WERI-Rb-1 (cell line): ENCODE measurements at places on chromosomes 2 and 18.

- DNase-seq, result no peak
These were observed 17.7 kb upstream of the NFE2L2 start for GRCh38 chr2:177282181-177282641.

- no peak for DNase-seq
These were observed 81.1 kb upstream of the CD226 start for GRCh38 chr18:70028734-70029133.

GRCh38 chr2:181095486-181095885 is 115.1 kb downstream of the UBE2E3 start:
- no peak for DNase-seq

GRCh38 chr18:46243095-46243494 is 138.9 kb downstream of the HAUS1 start:
- no peak for DNase-seq

DNA sequence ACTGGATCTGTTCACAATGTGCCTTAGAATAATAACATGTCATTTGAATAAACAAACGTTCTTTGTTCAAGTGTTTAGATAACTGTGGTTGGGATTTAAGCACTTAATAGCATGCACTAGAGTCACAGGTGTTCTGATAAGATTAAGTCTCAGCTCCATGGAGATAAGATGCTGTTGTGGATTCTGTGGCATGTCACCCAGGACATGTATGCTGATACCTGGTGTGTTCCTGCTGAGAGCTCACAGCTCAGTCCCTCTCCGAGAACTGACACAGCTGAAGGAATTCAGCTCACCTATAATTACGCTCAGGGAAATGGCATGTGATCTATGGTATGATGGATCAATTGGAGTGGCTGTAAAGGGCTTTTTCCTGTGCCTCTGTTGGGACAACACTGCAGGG is 75.4 kb upstream of the ST6GAL2 start:
- no peak for DNase-seq

GRCh38 chr2:100641125-100641435 is 78.3 kb downstream of the PDCL3 start:
- DNase-seq, result no peak

GRCh38 chr18:13302457-13303225 is 84.1 kb downstream of the LDLRAD4 start:
- DNase-seq, result no peak

DNA sequence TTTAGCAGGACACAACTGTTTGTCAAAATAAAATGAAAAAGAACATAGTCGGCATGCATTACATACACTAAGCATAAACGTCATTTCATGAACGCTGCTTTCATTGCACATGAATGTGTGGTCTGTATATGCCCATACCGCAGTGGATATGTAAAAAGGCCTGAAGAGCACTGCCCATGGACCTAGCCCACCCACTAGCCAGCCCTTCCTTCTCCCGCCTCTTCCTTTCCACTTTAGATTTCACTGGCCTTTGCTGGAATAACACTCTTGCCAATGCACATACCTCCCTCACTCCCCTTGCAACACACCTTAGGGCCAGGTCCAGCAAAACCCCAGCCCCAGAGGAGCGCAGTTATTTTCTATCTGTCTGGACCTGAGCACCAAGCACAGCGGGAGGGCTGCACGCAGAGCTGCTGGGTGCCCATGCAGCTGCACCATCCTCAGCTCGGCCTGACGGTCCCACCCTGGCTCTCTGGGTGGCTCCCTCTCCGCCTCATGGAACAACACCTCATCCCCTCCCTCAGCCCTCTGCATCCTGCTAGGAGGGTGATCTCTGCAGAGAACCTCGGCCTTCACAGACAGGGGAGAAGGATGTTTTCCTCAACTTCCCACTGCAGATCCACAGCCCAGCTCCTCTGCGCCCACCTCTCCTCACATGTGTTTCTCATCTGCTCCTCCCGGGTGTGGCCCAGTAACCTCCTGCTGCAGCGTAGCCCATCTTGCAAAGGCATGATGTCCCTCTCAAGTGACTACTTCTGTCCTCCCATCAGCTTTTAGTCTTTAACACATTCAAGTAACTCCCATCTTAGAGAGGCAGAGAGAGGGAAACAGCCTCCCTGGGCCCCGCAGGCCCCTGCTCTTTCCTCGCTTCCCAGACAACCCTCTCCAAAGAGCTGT is 72.7 kb downstream of the FBXO15 start:
- DNase-seq, result no peak

DNA sequence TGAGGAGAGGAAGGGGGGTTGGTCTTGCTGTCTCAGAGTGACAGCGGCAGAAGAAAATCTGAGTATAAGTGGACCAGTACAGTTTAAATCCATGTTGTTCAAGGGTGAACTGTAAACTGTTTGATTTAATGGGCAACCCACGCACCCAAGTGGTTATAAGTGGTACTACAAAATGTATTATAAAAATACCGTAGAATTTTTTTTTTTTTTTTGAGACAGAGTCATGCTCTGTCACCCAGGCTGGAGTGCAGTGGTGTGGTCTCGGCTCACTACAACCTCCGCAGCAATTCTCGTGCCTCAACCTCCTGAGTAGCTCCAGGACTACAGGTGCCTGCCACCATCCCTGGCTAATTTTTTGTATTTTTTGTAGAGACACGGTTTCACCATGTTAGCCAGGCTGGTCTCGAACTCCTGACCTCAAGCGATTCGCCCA is 2.1 kb upstream of the CHCHD5 start:
- peak; percentile 16 for DNase-seq

DNA sequence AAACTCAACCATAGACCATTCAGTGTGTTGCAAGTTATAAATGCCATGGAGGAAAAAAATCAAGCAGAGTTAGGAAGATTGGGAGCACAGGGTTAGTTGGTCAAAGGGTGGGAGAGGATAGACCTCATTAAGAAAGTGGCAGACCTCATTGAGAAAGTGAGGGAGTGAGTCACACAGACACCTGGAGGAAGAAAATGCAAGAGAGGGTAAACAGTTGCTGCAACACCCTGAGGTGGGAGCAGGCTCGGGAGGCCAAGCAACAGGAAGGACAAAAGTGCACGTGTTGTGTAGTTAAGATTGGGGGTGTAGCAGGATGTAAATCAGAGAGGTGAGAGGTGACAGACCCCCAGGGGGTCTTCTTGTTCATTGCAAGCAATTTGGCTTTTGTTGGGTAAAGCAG is 6.4 kb downstream of the IL1RL1 start:
- no peak for DNase-seq

DNA sequence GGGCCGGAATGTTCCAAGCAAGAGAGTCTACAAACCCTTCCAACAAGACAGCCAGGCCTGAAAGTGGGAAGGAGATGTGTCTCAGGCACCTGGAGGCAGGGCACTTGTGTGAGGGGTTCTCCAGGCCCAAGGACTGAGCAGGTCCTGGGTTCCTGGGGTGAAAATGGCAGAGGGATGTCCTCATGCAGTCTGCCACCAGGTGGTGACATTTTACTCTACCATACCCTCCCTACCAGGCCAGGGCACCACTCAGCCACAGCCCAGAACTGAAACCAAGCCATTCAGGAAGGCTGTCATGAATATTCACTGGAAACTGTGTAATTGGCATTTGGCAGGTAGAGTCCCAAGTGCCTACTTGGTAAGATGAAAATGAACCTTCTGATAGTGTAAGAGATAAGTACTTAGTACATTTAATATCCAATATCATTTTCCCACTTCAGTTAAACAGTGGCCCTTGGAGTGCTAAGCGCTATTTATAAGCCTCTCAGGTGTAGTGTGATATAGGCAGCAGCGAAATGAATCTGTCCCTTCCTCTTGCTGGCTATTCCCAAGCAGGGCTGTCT is 185.1 kb downstream of the MYO5B start:
- DNase-seq, result peak; percentile 74

DNA sequence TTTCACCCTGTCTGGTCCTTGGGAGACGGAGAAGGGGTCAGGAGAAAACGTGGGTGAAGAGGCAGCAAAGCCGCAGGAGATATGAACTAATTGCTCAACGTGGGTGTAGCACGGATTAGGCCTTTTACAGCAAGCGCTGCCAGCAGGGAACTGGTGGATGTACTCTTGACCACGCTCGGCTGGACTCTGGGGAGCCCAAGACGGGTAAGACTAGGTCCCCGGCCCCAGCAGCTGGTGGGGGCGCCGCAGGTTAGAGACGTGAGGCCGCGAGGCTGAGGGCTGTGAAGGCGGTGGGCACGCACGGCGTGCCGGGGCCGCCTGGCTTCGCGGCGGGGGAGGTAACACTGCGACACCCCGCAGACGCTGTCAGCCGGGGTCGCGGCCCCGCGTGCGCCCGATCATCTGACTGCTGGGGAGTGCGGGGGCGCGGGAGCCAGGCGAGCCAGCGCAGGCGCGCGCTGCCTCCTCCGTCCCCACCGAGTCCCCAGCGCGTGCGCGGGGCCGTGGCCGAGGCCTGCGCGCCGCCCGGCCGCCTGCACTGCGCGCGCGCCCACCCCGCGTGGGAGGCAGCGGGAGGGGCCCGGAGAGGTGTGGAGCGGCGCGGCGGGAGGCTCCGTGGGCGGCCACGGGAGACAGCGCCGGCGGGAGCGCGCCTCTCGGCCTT is at the start of gene CLIP4:
Gene CLIP4 (plus strand): TSS at position 470 of the 664 bp plus-strand sequence. CDS start 5,974 bp downstream, outside the sequence.
- DNase-seq, result peak; percentile 72
